ENCODE measurements at places on chromosomes 1 and 21.

DNA sequence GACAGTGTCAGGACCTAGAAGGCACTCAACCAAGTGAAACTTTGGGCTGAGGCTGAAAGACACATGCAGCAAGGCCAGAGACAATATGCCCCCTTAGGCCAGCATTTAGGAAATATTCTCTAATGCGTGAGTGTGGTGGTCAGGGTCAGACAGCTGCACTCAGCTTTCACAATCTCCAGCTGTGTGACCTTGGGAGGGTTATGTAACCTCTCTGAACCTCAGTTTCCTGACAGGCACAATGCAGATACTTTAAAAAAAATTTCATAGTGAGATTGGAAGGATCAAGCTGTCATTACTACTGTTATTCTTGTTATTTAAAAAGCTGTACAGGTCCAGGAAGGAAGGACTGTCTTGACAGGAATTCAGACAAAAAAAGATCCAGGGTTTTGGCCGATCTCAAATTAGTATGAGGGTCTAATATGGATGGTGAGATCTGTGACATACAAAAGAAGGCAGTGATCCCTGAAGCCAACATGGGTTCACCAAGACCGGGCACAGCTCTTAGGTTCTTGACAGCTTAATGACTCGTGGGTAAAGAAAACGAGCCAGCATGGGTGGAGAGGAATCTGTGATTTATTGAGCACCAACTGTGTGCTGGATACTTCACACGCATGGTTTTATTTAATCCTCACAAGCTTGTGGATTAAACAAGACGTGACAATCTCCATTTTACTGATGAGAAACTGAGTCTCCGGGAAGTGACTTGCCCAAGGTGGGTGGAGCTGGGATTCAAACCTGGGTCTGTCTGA is 54.6 kb upstream of the POU3F1 start:
- no peak for DNase-seq

GRCh38 chr1:64080941-64081562 is 122.4 kb upstream of the UBE2U start:
- no peak for DNase-seq

- no peak for DNase-seq
These were observed 288.0 kb downstream of the NFIA start for GRCh38 chr1:61370177-61370912.

GRCh38 chr1:203088441-203088840 is 2.6 kb upstream of the MYOG start:
- no peak for DNase-seq

DNA sequence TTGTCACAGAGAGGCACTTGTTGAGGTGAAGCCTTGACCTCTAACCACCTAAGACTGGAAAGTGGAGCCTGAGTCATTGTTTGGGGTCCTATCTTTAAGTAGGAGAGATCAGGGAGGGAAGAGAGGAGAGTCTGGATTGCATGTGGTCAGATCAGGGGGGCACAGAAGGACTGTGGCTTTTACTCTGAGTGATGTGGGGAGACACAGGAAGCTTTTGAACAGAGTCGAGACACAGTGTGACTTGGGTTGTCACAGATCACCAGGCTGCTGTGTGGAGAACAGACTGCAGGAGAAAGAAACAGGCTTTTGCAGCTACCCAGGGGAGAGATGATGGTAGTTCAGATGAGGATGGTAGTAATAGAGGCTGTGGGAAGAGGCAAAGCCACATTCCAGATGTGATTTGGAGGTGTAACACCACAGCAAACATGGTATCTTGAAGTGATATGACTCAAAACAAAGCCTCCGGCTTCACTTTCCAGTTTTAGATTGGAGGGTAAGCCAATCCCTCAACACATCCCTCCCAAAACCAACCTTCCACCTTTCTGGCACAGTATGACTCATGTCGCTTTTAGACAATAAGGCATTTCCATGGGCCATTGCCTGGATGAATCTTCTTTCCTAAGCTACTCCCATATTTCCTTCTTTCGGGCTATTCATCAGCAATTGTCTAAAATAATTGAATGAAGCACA is 125.8 kb upstream of the SLC44A3 start:
- DNase-seq: no peak

GRCh38 chr1:201706109-201706508 is 122.8 kb upstream of the IPO9 start:
- no peak for DNase-seq

- DNase-seq: no peak
These were observed 2.4 kb upstream of the C1orf159 start for GRCh38 chr1:1118011-1118875.

- no peak for DNase-seq
These were observed 24.3 kb upstream of the KCNE1 start for GRCh38 chr21:34536311-34536710.

DNA sequence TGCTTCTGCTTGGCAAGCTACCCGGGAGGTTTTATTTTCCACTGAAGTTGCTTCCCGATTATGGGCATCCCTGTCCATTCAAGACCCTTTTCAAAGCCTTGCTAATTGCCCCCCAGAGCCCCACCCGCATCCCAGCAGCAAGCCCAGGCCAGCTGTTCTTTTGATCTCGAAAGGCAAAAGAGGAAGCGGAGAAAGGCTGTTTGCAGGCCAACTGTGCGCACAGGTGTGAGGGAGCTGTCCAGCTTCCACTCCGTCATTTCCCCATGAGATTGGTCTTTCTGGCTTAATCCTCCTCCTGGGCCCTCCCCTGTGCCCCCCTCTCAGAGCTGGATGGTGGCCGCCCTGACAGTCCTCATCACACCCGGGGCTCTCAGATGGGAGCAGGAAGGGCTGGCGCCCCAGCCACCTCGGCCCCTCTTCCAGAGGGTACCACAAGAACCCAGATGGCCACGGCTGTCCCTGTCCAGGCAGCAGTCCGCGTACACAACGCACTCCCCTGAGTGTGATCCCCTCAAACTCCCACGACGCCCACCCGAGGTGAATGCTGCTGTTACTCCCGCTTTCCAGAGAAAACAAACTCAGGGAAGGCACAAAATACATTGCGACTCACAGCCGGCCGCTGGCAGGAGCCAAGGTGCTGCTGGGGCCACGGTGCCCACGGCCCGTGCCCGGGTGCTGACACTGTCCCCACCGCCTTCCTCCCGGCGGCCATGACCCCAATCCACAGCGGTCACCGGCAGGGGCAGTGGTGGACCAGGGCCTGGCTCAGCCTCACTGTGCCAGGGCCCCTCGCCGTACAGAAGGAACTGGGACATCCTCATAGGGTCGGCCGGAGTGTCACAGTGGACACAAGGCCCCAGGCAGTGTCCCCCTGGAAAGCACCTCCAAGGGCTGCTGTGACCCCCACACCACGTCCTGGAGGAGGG is 121.9 kb downstream of the CRYAA start:
- DNase-seq: no peak

DNA sequence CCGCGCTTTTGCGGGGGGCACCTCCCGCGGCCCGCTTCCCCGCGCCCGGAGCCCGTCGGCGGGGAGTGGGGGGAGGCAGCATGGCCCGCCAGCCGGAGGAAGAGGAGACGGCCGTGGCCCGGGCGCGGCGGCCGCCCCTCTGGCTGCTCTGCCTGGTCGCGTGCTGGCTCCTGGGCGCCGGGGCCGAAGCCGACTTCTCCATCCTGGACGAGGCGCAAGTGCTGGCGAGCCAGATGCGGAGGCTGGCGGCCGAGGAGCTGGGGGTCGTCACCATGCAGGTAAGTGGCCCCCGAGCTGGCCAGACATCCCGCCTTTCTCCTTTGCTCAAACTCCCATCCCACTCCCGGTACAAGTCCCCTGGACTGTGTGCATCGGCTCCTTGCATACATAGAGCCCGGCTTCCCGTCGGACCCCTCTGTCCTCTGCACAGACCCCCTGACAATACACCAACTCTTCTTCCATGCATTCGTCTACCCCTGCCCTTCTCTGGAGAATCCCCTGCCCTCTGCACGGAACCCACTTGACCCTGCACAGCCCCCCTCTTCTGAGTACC is 812 bp downstream of the CACHD1 start:
- DNase-seq: no peak

DNA sequence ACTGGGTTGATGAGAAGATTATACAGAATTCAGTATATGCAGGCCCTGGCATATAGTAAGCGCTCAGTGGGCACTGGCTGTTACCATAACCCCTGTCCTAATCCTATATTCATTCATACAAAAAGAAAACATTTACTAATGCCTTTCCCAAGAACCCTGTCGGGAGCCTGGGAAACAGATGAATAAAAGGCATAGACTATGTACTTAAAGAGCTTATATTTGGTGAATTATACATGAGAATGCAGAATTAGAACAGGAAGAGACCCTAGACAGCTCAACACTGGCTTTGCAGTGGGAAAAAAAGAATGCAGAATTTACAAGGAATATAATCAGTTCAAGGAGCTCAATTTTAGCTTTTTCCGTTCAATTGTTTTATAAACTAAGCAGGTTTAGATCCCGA is 10.9 kb downstream of the AK2 start:
- no peak for DNase-seq

DNA sequence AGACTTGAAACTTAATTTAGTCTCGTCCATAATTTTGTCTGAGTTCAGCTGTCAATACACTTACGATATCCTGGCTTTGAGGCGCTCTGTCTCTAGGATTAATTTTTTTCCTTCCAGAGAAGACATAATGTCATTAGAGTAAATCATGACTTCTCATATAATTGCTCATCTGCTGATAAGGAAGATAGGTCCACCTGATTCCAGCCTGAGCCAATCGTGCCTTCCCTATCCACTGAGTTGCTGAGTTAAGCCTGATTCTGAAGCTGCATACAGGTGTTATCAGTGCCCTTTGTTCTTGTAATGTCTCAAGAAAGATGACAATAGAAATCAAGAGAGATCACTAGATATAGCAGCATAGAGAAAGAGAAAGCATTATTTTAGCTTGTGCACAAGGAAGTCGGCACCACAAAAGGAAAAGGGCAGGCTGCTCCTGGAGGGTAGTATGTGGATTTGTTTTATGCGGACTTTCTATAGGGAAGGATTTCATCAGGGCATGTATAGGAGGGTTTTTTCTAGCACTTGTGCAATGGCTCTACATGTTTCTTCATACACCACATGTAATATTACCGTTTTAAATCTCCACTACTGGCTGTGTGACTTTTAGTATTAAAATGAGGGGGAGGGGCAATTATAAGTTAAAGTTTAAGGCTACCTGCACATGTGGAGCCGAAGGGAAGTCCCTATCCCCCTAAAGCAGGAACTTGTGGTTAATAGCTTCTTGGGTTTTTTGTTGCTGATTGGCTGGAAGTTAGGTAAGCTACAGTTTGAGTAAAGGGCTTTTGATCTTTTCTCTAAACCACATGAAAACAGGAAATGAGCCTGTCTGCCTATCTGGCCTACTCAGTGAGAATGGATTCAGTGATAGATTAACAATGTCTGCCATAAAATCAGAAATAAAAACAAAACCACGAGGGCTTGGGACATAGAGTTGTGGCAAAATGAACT is 133.4 kb downstream of the PLPPR5 start:
- DNase-seq: peak; percentile 91

DNA sequence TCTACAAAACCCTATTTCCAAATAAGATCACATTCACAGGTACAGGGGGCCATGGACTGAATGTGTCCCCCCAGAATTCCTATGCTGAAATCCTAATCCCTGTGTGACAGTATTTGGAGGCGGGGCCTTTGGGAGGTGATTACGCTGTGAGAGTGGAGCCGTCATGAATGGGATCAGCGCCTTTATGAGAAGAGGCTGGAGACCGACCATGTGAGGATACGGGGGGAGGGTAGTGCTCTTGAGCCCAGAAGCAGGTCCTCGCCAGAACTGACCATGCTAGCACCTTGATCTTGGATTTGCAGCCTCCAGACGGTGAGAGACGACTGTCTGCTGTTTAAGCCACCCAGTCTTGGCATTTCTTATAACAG is 23.8 kb upstream of the KIF26B start:
- DNase-seq: no peak

DNA sequence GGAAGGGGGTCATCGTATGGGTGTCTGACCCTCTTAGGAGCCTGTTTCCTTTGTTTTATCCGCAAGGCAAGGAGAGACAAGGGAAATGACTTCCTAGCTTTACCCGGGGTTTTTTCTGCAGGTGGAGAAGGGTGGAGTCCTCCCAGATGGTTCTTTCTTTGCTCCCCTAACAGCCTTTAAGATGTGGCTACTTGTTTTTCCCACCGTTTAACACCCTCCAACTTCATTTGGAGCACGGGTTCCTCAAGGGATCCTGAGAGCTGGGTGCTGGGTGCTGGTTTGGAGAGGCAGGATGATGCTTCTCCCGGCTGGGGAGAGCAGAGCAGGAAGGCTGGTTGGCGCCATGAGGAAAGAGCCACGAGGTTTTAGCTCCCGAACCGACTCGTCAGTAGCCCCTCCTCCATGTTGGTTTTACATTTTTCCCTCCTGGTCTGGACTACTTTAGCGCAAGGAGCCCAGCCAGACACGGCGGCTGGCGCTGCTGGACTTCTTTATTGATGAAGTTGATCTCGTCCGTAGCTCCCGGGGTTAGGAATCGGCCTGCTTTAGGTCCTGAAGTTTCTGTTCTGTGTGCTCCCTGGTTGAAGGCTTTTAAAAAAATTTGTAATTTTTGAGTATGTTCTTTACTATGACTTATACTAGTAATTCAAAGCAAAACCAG is 1.4 kb downstream of the UCK2 start:
- no peak for DNase-seq

DNA sequence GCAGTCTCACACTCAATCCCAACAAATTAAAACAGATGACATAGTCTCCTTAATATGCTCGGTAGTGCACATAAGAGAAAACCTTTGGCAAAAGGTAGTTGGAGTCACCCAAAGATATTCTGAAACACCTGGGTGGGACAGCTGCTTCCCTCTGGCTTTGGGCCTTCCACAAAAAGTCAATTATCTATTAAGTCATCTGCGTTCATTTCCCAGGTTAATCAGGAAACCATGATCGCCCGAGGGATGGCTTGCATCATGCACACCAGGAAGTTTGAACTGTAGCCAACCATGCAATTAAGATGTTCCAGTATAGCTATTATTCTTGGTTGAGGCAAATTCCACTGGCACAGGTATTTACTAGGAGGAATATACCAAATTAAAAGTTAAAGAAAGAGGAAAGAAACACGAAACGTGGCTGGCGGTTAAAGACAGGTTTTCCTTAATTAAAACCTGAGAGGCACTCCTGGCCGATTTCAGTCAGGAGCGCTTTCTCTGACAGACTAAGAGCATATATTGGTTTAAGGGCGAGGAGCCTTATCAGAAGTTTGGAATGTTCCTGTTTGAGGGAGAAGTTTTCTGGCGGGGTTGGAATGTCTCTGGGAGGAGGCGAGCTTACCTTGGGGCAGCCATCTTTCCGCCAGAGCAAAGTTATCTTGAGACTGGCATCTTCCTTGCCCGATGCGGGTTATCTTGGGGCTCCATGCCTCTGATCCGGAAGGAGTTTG is 19.9 kb downstream of the CLDN17 start:
- no peak for DNase-seq

Data from natural killer cell (primary cell).